ENCODE measurements at places on chromosomes 7 and 10.

GRCh38 chr7:139131601-139132041, 22.1 kb upstream of the ZC3HAV1 start:
- no peak for DNase-seq

GRCh38 chr10:34360984-34361383, 454.1 kb downstream of the PARD3 start:
- no peak for DNase-seq

- no peak for DNase-seq
Measured at GRCh38 chr7:78968951-78969350, 484.5 kb downstream of the MAGI2 start.

- DNase-seq = no peak
Measured at GRCh38 chr7:2993396-2993795, 50.3 kb downstream of the CARD11 start.

- DNase-seq = no peak
Measured at GRCh38 chr7:81361769-81362312, 408.0 kb downstream of the HGF start.

- DNase-seq = no peak
Measured at GRCh38 chr7:77862691-77863090, 64.1 kb downstream of the PHTF2 start.

DNA sequence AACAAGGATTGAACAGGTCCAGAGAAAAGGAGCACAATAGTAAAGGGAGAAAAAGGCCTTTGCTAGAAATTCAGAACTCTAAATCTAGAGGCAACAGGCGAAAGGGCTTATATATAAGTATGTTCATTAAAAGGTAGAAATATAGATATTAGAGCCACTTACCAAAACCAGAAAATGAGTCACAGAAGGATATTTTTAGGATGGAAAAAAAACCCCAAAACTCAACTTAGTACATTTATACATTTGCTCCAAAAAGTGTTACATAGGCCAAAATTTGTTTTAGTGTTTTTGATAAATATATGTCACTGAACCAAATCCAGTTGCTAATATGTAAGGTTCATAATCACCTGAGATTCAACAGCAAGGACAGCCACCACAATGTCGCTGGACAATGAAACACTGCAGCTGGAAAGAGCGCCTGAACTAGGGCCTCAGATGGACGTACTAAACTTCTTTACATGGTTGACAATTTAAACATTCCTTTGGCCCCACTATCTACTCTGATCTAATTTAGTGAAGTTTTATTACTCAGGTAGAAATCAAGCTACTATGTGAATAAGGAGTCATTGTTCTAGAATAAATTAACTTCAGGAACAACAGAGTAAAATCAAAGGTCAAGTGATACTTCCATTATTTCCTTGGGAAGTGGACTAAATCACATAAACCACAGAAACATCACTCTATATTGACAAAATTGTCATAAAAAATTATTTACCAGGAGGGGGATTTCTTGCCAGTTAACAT, 10.9 kb downstream of the FAM3C start:
- no peak for DNase-seq

GRCh38 chr7:95772298-95772770, at the start of gene DYNC1I1:
Gene DYNC1I1 (plus strand): TSS chr7:95772554. CDS start chr7:95804730, 32,176 bp downstream.
- no peak for DNase-seq

DNA sequence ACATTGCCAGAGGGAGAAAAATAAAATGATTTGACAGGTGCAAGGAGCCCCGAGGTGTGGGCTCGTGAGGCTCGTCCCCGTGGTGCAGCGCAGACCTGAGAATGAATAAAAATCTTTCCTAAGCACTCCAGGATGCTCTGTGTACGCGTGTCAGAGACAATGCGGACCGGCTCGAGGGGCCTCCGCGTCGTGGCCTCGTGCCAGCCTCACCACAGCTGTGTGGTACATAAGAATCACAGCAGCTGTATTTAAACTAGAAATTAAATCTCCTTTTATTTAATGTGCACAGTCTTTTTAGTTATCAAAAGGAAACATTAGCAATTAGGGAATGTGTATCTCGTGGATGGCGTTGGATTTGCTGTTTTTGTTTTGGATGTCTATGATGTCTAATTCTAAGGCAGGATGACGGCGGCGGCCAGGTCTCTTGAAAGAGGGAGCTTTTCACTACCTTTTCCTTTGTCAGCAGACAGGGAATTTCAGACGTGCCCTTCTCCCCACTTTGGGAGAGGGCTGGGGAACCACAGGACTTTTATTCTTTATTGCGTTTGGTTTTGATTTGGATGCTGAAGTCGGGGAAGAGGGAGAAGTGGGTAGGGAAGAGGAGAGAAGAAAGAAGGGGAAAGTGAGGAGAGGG, 365.3 kb upstream of the SHH start:
- no peak for DNase-seq

DNA sequence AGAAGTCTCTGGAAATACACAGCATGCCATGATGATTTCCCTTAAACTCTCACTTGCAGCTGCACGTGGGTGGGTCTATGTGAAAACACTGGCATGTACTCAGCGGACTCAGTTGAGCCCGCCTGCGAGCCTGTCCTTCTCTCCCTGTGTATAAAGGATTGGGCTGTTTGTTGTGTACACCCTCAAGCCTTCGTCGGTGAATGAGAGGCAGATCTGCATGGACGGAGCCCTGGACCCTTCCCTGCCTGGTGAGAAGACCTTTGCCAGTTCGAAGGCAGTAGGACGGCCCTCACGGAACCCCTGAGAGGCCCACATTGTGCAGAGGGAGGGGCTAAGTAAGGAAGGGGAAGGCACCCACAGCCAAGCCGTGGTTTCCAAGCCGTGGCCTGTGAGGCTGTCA, 121.2 kb downstream of the WDFY4 start:
- DNase-seq = no peak

GRCh38 chr7:20114468-20114867, 102.7 kb downstream of the MACC1 start:
- DNase-seq = no peak

DNA sequence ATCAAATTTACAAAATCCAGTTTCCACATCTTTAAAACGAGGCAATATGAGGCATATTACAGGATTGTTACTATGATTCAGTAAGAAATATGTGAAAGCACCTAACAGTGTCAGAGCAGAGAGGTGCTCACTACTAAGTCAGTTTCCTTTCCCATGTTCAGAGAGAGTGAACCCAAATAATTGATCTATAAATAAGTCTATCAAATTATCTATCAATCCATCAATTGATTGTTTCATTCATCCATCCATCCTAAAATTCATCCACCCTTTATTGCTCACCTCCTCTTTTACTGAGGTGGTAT, 340.8 kb downstream of the SUGCT start:
- DNase-seq = no peak

- no peak for DNase-seq
Measured at GRCh38 chr7:124057872-124058271, 25.0 kb upstream of the TMEM229A start.

GRCh38 chr10:103759100-103759781, 96.1 kb downstream of the SH3PXD2A start:
- DNase-seq = peak; percentile 34

All from stimulated activated naive CD4-positive, alpha-beta T cell treated with Interleukin-2 at 50 U/mL for 16 hours (primary cell).